ENCODE measurements at places on chromosomes 11 and 22.

DNA sequence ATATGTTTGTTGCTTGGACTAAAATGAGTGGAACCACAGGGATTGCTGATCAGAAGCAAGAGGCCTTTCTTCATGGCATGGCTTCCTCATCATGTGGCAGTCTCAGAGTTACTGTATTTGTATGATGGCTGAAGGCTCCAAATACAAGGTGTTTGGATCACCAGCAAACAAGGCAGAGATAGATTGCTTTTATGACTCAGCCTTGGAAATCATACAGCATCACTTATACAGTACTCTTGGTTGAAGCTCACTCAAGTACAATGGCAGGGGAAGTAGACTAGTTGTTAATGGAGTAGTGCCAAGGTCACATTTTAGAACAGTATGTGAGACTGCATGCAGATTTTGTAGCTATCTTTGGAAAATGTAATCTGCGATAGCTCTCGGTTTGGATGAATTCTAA lies 16.6 kb downstream of the CAPRIN1 start:
- DNase-seq = no peak

- no peak for DNase-seq
Measured at GRCh38 chr11:17639091-17639490, 80.3 kb upstream of the MYOD1 start.

DNA sequence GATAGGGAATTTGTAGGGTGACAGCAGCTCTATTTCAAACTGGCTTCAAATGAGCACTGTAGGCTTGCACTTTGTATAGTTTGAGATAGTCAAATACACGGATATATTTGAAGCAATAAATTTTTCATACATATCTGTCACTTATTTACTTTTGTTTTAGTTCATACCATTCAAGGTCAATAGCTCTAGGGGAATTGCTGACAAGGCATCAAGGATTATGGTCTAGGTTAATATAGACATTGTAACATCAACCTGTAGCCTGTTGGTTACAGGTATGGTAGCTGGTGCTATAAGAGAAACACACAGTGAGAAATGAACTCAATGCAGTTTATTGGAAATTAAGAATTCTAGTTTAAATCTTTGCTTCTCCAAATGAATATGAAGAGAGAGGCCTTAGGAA lies 267.6 kb downstream of the SOX6 start:
- DNase-seq = no peak

- DNase-seq = no peak
Measured at GRCh38 chr11:121037016-121037415, 13.1 kb downstream of the TBCEL start.

GRCh38 chr11:66868082-66868725 lies 11.3 kb downstream of the LRFN4 start:
- DNase-seq = no peak
